ENCODE measurements at places on chromosomes 11 and 22. TPM values are rescaled to one million over a fixed set of nuclear protein-coding genes. Genes with fewer than 3 reads are reported as not detected.
A peak's percentile ranks its signal among the peaks of the same experiment; 100 is the strongest.

DNA sequence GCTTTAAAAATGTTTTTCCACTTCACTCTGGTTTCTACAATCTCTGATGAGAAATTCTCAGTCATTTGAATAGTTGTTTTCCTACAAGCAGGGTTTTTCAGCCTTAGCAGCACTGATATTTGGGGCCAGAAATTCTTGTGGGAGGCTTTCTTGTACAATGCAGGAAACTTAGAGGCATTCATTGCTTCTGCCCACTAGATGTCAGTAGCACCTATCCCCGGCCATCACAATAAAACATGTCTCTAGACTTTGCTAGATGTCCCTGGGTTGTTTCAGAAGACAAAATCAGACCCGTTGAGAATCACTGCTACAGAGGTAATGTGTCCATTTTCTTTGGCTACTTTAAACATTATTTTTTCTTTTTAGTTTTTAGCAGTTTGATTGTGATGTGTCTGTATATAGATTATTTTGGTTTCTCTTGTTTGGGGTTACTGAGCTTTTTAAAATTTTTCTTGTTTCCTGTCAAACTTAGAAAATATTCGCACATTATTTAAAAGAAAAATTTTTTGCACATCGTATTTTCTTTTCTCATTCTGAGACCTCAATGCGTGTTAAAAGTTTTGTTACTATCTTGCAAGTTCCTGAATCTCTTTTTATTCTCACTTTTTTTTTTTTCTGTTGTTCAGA is 60.8 kb upstream of the CCDC179 start:
- DNase-seq: peak; percentile 58

GRCh38 chr11:131767421-131767820 is 397.0 kb downstream of the NTM start:
- no peak for DNase-seq

OR5AN1 gene
- not detected for total RNA-seq

DNA sequence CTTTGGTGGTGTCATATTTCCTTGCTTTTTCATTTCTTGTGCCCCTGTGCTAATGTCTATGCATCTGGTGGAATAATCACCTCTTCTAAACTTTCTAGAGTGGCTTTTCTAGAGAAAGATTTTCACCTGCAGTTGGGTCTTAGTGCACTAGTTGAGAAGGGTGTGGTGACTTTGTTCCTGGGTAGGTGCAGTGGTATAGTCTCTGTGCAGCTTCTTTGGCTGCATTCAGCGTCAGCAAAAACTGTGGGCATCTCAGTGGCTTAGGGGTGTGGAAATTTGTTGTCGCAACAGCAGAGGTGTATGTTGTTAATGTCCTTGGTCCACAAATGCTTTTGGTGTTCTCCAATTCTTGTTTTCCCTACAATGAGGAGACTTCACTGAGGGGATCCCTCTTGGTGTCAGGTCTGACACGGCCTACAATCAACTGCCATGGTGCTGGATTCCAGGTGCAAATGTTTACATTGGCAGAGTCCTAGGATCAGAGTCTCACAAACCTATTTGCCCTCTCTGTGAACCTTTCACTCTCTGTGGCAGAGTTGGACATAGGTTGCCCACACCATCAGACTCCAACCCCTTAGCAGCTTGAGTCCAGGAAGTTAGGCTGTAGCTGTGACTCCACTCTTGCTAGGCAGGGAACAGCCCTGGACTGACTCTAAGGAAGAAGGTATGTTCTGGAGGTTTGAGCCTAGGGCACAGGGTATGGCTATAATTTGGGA is 48.8 kb downstream of the GDPD4 start:
- no peak for DNase-seq

CSF2RB gene
- total RNA-seq: under 0.01 TPM
